ENCODE measurements at places on chromosomes 12 and 14. TPM values are rescaled to one million over a fixed set of nuclear protein-coding genes. Genes with fewer than 3 reads are reported as not detected.

C3AR1 gene
- total RNA-seq, result not detected

KERA gene
- not detected for total RNA-seq

PPM1H gene
- total RNA-seq, result 0.49 TPM

WNT1 gene
- not detected for total RNA-seq

OSGEP gene
- 27.2 TPM for total RNA-seq

ACVRL1 gene
- total RNA-seq, result not detected

JDP2 gene
- total RNA-seq, result 45.3 TPM

MDGA2 gene
- total RNA-seq, result not detected

MIS18BP1 gene
- 31.6 TPM for total RNA-seq

ALKBH1 gene
- total RNA-seq, result 14.4 TPM

NRXN3 gene
- not detected for total RNA-seq

TMEM63C gene
- total RNA-seq, result 5.1 TPM

TCL1A gene
- total RNA-seq, result not detected

TECPR2 gene
- total RNA-seq, result 18.2 TPM

APOLD1 gene
- 8.0 TPM for total RNA-seq

PARPBP gene
- 11.9 TPM for total RNA-seq

ISCA2 gene
- total RNA-seq, result 21.1 TPM

SERPINA10 gene
- total RNA-seq, result not detected

SYT10 gene
- total RNA-seq, result not detected

SRSF9 gene
- total RNA-seq, result 193 TPM

OR8S1 gene
- total RNA-seq, result not detected

PMEL gene
- 0.59 TPM for total RNA-seq

SOX5 gene
- total RNA-seq, result 0.98 TPM

ATL1 gene
- total RNA-seq, result 3.2 TPM

SERPINA3 gene
- total RNA-seq, result 54.5 TPM

EXD2 gene
- total RNA-seq, result 17.7 TPM

IL26 gene
- not detected for total RNA-seq

RTL1 gene
- not detected for total RNA-seq

BCL2L2 gene
- total RNA-seq, result 41.2 TPM

SYNE3 gene
- total RNA-seq, result 9.5 TPM

AKAP3 gene
- 0.54 TPM for total RNA-seq

TPCN1 gene
- total RNA-seq, result 43.0 TPM

FCF1 gene
- total RNA-seq, result 62.3 TPM

SERPINA1 gene
- total RNA-seq, result 38.1 TPM

HCAR3 gene
- total RNA-seq, result not detected

KRT79 gene
- total RNA-seq, result not detected

CEBPE gene
- not detected for total RNA-seq

Data from MCF 10A (cell line).